ENCODE measurements at places on chromosomes 13 and 19.

- no peak for DNase-seq
These were observed 144.5 kb upstream of the FNDC3A start for GRCh38 chr13:48831248-48831647.

GRCh38 chr19:35236638-35237400 is 8.3 kb upstream of the FAM187B start:
- no peak for DNase-seq

DNA sequence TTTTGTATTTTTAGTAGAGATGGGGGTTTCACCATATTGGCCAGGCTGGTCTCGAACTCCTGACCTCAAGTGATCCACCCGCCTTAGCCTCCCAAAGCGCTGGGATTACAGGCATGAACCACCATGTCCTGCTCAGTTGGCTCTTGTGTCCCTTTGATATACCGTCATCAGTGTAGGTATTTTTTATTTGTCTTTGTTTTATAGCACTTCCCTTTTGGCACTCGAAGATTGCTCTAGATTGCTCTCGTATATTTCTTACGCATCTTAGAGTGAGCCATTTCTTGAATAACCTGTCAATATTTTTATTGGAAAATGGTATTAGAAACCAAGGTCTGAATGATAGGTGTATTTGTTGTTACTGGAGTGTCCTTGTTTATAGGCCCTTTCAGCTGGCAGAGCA is 9.4 kb downstream of the SETDB2 start:
- no peak for DNase-seq

DNA sequence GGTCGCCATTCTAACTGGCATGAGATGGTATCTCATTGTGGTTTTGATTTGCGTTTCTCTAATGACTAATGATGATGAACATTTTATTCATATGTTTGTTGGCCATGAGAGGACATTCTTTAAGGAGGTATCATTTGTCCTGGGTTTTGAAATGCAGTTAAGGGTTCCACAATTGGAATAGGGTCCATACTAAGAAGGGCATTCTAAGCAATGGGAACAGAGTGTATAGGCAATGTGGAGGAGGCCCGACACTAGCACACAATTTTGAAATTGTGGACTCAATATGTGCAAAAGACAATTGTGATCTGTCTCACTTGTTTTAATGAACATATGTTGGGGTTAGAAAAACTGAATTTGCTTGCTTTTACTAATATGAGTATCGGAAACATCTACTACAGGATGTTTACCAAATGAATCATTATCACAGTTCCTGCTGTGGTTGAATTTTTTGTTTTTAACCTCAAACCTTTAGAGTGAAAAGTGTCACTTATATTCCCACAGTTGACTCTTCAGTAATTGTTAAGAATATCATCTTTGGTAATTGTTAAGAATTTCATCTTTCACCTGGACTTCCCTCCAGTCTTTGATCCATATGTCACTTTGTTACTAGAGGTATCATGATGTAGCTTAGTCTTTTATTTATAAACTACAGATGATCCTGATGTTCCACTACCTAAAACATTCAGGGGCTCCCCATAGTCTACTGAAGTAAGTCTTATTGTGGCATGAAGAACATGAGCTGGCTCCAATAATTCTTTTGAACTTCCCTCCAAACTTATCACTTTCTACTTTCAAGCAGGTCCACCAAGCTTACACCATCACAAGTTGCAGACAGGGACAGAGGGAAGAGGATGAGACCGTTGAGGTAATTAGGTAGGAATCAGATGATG is 109.7 kb upstream of the KLF12 start:
- DNase-seq = peak; percentile 59

DNA sequence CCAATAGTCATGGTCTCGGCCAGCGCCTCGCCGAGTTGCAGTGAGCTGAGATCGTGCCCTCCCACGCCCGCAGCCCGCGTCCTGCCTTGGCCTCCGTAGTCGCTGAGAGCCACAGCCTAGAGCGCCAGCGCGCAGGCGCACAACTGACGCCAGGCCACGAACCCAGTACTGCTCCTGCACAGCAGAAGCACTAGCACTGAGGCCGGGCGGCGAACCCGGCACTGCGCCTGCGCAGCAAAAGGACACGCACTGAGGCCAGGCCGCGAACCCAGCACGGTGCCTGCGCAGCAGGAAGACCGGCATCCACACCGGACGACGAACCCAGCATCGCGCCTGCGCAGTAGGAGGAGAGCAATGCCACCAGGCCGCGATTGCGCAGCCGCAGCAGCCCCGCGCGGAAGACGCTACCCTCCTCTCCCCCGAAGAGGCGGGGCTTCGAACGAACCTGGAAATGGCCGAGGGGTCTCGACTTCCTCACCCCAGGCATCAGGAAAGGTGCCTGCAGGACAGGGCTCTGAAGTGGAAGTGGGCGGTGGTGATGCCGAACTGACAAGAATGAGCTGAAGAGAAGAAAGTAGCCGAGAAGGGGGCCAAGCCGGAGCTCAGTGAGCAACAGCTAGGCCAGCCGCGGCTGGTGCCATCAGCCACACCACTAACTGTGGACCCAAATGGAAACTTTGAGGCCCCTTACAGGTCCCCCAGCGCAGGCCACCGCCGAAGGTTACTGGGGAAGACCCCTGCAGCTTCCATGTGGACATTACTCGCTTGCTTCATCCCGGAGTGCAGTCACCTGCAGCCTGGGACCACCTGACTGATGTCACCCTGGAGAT is 7.5 kb downstream of the F10 start:
- DNase-seq = no peak

DNA sequence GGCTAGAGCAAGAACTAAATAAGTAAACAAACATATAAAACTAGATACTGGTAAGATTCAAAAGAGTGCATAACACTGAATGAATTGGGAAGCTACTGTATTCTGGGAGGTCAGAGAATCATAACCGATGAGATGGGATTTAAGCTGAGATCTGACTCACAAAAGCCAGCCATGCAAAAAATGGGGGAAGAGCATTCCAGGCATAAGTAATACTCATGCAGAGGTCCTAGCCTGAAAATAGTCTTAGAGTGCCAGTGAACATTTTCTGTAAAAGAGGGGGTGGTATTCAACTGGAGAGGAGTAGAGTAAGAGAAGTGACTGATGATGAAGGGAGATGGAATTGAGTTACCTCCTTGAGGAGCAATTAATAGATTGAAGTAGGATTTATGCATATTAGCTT is 872.0 kb upstream of the GPC6 start:
- no peak for DNase-seq

DNA sequence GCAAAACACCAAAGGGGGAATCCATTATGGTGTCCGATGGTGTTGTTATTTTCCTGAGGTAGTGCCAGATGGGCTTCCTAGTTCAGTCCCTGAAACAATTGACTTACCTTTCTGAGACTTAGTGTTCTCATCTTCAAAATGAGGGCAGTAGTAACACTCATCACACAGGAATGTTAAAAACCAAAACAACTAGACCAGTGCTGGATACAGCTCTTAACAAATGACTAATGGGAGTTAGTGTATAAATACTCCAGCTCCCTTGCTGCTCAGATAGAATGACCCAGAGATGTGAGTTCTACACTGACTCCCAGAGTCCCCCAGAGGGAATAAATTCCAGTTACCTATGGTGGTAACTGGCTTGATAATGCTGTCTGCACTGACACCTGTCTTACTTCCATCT is 49.9 kb downstream of the MBD3L2B start:
- DNase-seq = no peak

DNA sequence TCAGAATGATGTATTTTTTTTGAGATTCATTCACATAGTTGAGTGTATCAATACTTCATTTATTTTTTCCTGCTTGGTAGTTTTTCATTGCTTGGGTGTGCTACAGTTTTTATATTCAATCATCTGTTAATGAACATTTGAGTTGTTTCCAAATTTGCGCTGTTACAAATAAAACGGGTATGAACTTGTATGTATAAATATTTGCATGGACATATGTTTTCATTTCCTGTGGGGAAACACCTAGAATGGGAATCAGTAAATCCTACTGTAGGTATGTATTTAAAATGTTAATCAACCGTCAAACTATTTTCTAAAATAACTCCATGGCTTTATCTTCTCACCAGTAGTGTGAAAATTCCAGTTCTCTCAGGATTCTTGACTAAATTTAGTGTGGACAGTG is 826.3 kb downstream of the EFNB2 start:
- no peak for DNase-seq

GRCh38 chr13:40476175-40476958 is 190.1 kb downstream of the FOXO1 start:
- DNase-seq = peak; percentile 15

DNA sequence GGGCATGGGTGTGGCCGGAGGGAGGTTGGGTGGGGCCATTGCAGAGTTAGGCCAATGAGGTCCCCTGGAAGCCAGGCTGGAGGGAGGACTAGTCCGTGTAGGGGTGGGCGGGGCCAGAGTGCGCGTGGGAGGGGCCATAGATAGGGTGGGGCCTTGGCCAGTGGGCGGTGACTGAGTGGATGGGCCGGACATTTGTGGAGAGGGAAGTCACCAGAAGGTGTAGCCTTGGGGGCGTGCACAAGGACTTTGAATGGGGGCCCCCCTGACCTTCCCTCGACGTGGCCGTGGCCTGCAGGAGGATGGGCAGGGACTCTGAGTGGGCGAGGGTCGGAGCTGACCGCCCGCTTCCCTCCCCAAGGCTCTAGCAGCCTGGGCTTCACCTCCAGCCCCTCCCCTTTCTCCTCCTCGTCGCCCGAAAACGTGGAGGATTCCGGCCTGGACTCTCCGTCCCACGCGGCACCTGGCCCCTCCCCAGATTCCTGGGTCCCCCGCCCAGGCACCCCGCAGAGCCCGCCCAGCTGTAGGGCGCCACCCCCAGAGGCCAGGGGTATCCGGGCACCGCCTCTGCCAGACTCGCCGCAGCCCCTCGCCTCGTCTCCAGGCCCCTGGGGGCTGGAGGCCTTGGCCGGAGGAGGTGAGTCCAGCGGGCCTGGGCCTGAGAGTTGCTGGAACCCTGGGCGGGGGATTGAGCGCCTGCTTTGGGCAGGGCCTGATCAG is 16.5 kb upstream of the B3GNT3 start:
- DNase-seq = peak; percentile 28

DNA sequence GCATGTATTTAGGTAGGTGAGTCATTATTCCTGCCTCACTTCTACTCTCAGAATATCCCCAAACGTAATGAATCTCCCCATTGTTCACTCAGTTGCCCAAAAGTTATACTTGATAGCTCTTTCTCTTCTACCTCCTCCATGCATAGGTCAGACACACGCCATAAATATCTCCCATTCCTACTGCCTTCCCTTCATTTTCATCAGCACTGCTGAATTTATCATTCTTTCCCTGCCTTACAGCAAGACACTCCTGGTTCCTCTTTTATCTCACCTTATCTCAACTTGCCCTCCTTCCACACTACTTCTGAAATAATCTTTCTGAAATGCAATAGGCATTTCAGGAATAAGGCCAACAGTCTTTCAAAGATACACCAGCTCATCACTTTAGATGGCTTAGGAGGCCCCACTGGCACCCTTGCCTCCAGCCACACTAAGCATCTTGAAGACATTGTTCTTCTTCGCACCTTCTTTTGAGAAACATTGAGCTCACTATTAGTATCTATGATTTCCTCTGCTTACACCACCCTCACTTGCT is 333.9 kb downstream of the MYO16 start:
- no peak for DNase-seq

DNA sequence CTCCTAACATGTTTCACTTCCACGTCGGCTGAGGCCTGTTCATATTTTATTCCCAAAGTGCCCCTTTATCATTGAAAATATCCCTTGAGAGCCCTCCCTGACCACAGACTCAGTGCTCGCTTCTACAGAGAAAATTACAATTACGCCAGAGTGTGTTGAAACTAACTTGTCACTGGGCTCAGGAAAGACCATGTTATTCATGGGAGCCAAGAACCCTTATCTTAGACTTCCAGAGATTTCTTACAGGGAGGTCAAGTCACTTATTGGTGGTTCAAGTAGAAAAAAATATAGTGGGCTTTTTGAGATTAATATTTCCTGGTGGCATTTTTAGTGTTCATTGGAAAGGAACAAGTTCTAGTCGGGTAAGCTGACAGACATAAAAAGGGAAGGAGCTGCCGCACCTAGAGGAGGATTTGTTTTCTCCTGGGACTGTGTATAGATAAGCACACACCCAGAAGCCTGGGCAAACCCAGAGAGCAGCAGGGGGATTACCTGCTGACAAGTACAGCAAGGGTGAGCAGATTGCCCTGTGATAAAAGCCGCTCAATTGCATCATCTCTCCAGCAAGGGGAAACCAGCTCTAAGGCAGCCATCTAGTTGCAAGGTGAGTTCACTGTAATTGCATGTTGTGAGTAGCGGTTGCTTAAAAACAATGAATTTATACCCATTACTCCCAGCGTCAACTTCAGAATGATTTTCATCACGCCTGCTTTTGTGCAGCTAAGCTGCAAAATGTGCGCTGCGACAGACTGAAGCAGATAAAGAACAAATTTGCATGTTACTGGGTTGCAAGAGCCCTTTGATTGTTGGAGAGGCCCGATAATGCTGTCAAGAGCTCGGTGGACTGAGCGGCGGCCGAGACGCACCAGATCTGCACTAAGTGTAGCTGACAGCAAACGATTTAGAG is 46.2 kb downstream of the DCT start:
- no peak for DNase-seq

GRCh38 chr19:34165295-34165738 is 7.0 kb upstream of the LSM14A start:
- no peak for DNase-seq

GRCh38 chr13:86922936-86923335 is 748.2 kb upstream of the SLITRK5 start:
- DNase-seq = no peak

- DNase-seq = no peak
These were observed 167.4 kb downstream of the KDM4B start for GRCh38 chr19:5136073-5136855.

DNA sequence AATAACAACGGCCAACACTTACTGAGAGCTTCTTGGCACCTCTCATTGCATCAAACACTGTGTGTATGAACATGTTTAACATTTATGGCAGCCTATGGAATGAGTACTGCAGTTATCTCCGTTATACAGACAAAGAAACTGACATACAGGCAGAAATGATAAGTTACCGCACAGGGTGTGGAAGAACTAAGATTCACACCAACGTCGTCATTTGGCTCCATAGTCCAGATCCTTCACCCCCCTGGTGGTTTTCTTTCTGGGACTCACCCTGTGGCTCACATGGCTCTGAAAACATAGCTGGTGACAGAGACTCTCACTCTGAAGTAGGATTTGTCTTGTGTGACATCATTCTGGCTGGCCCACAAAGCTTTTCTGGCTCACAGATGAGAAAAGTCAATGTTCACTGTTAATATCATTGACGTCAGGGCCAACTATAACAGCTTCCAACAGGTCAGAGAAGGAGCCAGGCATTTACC is 230.1 kb downstream of the DLEU7 start:
- no peak for DNase-seq

Data from muscle of back (tissue), 13 donors.